Cerebellum (tissue), 4 donors: ENCODE measurements at places on chromosomes 1 and 21. TPM values are rescaled to one million over a fixed set of nuclear protein-coding genes. Genes with fewer than 3 reads are reported as not detected.

Gene ANKRD34A
- 1.1 TPM for total RNA-seq

GRCh38 chr1:201904579-201904978 lies 15.9 kb downstream of the SHISA4 start:
- DNase-seq: no peak

Gene OLIG2
- 14.4 TPM for total RNA-seq

DNA sequence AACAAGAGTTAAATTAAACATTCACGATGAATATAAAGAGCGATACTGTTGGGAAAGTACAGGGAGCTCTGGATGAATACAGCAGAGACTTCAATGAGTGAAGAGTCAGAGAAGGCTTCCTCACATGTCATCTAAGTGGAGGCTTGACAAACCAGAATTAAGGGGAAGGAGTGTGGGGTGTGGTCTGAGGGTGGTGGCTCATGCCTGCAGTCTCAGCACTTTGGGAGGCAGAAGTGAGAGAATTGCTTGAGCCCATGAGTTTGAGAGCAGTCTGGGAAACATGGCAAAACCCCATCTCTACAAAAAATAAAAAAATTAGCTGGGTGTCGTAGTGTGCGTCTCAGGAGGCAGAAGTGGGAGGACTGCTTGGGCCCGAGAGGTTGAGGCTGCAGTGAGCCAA lies 8.7 kb downstream of the SDHB start:
- no peak for DNase-seq

GRCh38 chr1:97791251-97791650 lies 129.6 kb downstream of the DPYD start:
- no peak for DNase-seq

GRCh38 chr1:115423776-115424175 lies 85.7 kb upstream of the NGF start:
- no peak for DNase-seq

DNA sequence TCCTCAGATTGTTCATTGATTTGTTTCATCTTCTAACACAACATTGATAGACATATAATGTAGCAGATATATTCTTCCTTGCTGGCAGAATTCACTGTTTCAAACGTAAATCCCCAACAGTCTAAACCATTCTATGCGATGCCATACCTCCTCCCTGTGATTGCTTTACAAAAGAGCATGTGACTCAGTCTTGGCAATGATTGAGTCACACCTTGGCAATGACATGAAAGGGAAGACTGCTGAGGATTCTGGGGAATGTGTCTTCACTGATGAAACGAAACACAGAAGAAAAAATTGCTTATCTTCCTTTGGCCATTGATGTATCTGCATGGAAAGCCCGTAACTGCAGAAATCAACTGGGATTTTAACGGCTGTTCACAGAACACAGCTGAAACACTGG lies 409.6 kb upstream of the ZRANB2 start:
- DNase-seq: no peak

DNA sequence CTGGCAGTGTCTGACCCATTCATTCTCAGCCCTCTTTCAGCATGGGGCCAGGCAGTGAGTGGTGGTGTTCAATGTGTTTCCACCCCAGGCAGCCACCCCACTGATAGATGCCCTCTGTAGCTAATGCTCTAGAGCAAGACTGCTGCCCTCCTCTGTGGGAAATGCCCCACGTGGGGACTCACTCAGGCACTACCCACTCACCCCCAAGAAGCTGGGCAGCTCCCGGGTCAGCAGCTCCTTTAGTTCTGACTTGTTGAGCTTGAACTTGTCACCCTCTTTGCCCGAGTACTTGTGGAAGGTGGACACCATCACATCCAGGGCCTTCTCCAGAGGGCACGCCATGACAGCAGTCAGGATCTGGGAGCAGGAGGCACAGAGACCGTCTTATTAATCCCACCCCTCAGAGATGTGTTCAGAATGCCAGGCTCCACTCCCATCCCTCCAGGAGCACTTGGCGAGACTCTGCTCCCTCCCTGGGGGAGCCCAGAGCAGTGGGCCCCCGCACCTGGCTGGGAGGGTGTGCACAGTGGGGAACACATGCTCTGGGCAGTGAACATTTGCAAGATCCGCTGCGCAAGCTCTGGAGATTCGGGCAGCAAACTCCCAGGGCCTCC lies 1.0 kb downstream of the S100A4 start:
- DNase-seq: no peak

DNA sequence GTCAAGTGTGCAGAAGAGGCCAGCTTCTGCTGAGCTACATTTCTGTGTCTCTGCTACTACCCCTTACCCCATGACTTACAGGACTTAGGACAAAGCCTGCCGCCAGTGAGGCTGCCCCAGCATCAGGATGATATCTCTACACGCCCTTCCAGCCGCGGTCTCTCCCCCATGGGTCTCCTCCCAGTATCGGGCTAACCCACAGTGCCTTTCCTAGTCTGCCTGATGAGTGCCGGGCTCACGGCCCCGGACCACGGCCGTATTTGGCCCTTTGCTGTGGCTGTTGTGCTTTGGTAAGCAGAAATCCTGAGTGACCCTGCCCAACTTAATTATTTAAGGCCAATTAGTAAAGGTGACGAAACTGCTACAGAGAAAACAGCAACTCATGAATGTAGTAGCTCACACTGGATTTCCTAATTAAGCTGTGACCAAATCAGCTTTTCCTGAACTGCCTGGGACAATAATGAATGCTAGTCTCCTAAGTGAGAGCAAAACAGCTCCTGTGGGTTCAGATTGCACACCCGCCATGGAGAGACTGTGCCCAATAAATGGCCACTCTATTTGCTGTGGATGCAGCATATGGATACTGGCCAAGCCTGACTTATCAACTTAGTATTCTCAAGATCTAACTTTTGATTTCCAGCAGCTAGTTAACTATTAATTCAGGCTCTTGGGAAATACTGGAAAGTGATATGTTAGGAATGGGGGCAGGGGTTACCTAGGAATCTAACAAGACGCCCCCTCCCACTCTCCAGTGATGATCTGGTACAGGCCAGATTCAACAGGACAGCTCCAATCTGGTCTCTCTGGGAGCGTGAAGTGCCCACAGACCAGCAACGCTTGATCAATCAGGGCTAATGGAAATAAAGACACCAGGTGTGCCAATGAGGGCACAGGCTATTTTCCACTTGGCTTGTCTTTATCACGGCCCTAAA lies 123.3 kb upstream of the IFFO2 start:
- no peak for DNase-seq

Gene GPR25
- not detected for total RNA-seq

- DNase-seq: no peak
These were observed 36.0 kb upstream of the MARK1 start for GRCh38 chr1:220491891-220492290.

DNA sequence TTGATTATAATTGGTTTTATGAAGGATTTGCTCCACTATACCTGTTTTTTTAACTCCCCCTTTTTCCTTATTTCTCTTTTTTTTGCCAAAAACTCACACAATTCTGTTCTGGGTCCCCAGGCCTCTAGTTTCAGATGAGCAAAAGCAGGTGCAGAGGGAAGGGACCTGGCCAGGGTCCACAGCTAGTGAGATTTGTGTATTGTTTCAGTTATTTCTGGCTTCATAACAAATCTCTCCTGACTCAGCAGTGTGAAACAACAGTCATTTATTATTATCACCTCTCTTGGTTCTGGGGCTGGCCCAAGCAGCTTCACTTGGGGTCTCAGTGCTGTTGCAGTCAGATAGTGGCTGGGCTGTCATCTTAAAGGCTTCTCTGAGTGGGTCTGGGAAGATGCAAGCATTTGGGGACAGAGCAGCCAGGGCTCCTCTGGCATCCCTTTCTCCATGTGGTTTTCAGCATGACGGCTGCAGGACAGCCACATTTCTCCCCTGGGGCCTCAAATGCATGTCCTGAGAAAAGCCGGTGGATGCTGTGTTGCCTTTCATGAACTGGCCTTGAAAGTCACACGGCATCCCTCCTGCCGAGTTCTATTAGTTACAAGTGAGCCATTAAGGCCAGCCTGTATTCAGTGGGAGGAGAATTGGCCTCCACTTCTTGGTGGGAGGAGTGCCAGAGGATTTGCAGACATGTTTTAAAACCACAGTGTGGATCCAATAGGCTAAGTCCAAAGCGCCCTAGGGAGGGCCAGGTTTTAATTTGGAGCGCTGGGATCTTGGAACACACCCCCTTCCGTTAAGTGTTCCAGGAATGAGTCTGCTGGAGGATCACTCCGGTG lies 137.1 kb downstream of the CAMTA1 start:
- DNase-seq: peak; percentile 60

Gene DNAJC28
- 5.1 TPM for total RNA-seq

GRCh38 chr1:232557096-232557495 lies 72.8 kb downstream of the SIPA1L2 start:
- no peak for DNase-seq

Gene C1orf122
- total RNA-seq: 8.3 TPM

Gene SPATA46
- not detected for total RNA-seq

Gene HSD3B2
- not detected for total RNA-seq

- DNase-seq: no peak
These were observed 288.0 kb downstream of the NFIA start for GRCh38 chr1:61370177-61370912.

GRCh38 chr1:61784726-61785125 lies 42.4 kb downstream of the PATJ start:
- no peak for DNase-seq

DNA sequence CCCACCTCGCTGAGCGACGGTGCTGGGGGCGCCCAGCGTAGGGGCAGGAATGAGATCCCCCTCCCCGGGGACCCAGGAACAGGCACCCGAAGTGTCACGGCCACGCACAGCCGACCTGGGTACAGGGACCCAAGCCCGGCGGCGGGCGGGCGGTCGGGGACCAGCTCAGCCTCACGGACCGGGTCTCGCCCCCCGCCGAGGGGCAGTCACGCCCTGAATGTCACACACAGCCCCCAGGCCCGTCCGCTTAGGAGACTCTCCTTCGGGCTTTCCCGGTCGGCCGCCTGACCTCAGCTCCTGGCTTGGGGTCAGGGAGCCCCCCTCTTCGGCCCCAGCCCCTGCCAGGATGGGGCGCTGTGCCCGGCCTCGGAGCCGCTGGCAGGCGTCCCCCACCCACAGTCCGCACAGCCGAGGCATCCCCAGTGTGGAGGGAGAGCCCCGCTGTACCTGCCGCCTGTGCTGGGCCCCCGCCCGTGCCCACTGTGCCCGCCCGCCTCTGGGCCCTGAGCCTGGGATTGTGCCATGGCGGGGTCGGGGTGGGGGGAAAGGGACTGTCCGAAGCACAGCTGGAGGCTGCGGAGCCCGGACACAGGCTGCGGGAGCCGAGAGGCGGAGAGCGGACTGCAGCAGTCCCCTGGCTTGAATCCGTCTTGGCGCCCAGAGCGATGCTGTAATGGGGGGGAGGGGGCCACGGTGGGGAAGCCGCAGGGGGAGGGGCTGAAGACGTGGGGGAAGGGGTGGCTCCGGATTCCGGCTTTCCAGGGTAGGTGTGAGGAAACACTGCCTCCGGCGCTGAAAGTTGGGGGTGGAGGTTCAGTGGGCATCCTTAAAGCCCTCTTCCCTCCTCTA lies 627 bp upstream of the DLGAP3 start:
- DNase-seq: peak; percentile 31

Gene ETV3L
- not detected for total RNA-seq

- no peak for DNase-seq
These were observed 145.6 kb downstream of the NR5A2 start for GRCh38 chr1:200173097-200173618.

GRCh38 chr1:213131851-213132655 lies 81.0 kb downstream of the RPS6KC1 start:
- DNase-seq: no peak

Gene IVL
- total RNA-seq: not detected

Gene TMEM125
- 1.3 TPM for total RNA-seq

Gene AUNIP
- 1.9 TPM for total RNA-seq

- DNase-seq: no peak
These were observed 2.4 kb downstream of the CA14 start for GRCh38 chr1:150259758-150260669.

GRCh38 chr1:180571060-180571831 lies 12.5 kb downstream of the OVAAL start:
- no peak for DNase-seq

DNA sequence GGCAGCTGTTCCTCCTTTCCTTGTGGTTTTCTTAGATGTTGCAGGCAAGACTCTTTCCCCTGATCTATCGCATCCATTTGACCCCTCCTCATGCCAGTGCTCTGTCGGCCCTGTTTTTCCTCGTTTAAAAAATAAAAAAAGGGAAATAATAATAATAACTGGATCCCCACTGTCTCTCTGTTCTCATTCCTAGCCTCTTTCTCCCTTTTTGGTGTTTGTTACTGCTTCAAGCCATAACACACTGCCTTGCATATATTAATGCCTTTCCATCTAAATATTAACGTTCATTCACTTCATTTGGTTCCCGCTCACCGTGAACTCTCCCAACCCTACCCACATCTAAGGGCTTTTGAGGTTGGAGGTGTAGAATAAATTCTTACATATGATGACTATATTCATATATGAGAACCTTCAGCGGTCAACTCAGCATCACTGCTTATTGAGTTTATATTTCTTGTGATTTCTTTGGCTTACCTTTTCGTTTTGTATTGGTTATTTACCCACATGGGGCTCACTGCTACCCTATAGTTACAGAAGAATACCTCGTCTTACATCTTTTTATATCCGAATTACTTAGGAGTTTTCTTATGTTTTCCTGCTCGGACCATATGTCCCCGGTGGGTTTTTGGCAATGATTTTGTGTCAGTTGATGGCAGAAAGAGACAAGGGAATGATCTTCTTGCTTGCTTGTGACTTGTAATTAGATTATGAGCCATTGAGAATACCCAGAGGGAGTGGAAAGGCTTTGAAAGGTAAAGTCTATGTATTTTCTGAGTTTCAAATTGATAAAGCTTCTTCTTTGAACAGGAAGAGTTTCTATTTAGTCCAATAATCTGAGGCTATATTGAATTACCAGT lies 805 bp downstream of the ATG4C start:
- peak; percentile 14 for DNase-seq

- peak; percentile 26 for DNase-seq
These were observed 119.0 kb downstream of the GREM2 start for GRCh38 chr1:240492832-240493440.
